ENCODE measurements at places on chromosomes 13 and 19.

DNA sequence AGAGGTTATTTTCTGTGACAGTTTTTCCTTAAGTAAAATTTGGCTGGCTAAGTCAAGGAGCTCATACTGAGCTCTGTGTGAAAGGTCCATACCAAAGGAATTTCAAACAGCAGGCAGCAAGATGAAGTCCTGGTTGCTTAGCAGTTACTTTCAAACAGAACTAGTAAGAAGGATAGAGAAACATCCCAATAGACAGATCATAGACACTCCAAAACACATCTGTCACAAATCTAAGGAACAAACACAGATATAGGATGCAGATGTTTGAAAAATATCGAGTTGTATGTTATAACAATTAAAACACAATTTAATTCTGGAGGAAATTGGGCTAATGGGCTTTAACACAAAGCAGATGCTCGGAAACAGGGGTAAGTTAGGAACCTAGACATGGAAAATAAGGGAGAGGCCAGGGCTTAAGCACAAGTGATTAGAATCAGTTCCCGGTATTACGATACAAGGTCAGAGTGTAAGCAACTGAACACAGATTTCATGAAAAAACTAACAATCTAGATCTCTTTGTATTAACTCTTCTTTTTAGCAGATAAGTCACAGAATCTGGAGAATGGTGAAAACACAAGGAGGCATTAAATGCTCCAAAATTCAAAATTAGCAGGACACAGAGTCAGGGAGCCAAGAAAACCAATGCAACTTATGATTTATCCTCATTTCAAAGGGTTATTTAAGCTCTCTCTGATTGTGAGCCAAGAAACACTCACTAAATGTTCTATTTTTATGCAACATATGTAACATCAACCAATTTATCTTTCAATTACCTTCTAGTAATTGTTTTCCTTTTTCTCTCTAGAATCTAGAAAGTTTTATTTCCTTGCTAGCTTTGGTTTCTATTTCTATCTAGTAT lies 1992.9 kb upstream of the PCDH20 start:
- no peak for DNase-seq

- DNase-seq = no peak
Observed at GRCh38 chr19:50231821-50232220, 28.4 kb downstream of the MYH14 start.

- no peak for DNase-seq
Observed at GRCh38 chr13:56314765-56315164, 826.0 kb upstream of the PRR20A start.

DNA sequence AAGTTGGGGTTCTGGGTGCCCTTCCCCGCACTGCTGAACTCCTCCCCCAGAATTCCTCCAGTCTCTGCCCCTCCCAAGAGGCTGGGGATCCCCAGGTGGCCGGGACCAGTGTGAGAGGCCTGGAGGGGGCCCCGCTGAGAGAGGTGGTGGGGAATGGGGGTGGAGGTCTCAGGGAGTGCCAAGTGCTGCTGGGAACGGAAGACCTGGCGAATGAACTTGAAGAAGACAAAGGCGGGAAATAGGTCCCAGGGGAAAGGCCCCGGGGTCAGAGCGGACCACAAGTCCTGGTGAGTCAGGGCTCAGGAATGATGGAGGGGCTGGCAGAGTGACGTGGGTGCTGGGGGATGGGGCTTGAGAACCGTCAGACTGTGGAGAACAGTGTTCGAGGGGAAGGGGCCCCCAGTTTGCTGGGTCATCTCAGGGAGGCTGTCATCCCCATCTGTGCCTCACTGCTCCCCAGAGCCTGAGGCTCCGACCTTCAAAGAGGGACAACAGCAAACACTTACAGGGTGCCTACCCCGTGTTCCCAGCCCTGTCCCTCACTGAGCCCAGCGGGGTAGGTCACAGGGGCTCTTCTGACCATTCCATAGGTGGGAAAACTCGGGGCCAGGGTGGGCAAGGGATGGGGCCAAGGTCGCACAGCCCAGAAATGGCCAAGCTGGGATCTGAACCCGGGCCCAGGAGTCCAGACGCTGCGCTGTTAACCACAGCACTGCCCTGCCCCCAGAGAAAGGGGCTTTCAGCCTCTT lies 16.0 kb upstream of the SEMA6B start:
- DNase-seq = peak; percentile 44

DNA sequence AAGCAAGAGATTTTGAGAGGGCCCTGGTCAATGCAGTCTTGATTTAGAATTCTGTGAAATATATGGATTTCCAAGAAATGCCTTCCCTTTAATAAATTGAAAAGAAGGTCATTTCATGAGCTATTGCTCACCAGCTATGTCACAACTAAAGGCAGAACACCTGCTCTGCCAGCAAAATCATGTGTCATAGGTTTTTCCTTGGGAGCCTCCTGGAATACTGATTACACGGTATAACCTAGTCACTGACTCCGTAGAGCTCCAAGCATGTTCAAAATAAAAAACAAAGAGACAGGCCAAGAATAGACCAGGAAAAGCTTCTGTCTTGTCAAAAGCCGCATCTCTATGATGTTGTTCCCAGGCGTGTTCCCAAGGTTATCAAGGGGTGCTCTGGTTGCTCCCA lies 45.5 kb downstream of the HSPH1 start:
- no peak for DNase-seq

DNA sequence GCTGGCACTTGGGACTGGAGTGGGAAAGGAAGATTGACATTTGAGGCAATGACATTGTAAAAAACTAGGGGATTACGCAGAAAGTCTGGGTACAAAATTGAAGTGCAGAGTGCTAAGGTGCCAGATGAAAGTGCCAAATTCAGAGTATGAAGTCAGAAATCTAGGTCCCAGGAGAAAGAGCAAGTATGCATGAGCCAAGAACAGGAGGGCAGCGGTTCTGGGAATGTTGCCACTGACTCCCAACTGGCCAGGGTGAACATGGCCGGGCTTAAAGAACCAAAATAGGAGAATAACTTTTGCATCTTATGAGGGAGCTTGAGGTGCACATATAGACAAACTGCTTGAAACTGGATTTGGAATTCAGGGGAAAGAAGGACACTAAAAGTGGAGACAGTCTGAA lies 495.8 kb upstream of the KLF12 start:
- no peak for DNase-seq

GRCh38 chr19:17323964-17324332 lies 10.7 kb downstream of the ANO8 start:
- no peak for DNase-seq

DNA sequence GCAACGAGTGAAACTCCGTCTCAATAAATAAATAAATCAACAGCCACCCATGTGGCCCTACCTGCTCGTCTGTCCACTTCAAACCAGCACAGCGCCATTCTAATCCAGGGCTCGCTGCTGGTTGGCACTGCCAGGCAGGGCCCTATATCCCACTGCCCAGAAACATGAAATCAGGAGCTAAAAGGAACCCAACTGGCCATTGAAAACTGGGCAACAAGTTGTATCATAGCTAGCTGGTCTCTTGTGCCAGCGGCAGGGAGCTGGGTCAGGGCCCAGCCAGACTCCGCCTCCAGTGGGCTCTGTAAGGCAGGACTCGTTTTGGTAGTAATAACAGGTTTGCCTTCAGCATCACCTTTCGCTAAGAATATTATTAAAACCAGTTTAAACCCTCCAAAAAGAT lies 39.3 kb downstream of the GGACT start:
- no peak for DNase-seq

Measured in HEK293T (cell line).